Bronchial epithelial cell (primary cell): ENCODE measurements at places on chromosomes 12 and 14.

- DNase-seq = peak; percentile 99
Observed at GRCh38 chr14:23095196-23096108, at the start of gene C14orf119. TSS of gene C14orf119 (plus strand) at chr14:23095505. CDS start at chr14:23097659, 2,154 bp downstream.

GRCh38 chr12:46843811-46844210, 18.0 kb upstream of the SLC38A4 start:
- DNase-seq = no peak

DNA sequence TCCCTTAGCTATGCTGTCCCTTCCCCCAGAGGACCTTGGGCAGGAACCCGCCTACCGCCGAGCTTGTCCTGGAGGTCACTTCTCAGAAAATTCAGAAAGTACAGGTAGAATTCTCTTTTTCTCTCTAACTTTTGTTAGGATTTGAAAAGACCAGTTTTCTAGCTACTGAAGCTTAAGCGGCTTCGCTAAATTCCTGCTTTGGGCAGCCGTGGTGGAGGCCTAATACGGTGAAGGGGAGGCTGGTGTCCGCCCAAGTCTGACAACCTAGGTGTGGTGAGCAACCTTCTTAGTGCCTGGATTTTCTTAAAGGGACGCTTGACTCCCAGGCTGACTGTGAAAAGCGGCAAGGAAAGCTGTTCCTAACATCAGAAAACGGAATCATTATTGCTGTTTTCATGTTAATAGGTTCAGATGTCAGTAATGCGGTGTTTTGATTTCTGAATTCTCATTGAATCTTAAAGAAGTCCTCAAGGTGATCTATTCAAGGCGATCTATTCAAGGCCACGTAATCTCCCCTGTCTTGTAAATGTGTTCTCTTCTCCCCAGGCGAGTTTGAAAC, 835 bp downstream of the FGD4 start:
- peak; percentile 59 for DNase-seq

GRCh38 chr14:89588016-89588415, 171.0 kb upstream of the FOXN3 start:
- DNase-seq = no peak

- no peak for DNase-seq
Observed at GRCh38 chr14:82778008-82778590, 1244.4 kb upstream of the SEL1L start.

- DNase-seq = no peak
Observed at GRCh38 chr12:66903782-66904396, 225.0 kb upstream of the GRIP1 start.

GRCh38 chr14:64337888-64338615, 43.9 kb upstream of the ESR2 start:
- DNase-seq = peak; percentile 56

GRCh38 chr12:47722941-47723631, 2.2 kb downstream of the ENDOU start:
- peak; percentile 34 for DNase-seq

DNA sequence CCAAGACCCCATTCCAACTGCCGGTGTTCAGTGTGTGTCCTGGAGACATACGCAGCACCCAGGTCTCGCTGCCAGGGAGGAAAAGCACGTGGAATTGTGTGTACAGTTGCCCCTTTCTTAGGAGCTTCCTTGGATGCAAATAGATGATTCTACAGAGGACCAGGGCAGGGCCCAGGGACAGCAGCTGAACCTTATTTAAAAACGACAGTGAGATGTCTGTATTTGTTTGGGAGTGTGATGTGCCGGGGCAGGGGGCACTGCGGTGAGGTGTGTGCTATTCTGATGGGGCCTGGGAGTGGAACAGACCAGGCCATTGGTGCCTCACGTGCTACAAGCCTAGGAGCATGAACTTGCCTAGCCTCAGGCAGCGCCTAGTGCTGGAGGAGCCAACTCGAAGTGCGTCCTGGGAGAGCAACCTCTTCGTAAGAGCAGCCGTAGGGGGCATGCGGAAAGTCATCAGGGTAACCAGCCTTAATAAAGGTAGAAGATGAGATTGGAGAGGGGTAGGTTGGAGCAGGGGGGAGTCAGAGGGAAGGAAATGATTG, 98.3 kb upstream of the ESRRB start:
- DNase-seq = no peak

GRCh38 chr14:57818511-57818910, 47.4 kb downstream of the SLC35F4 start:
- no peak for DNase-seq

DNA sequence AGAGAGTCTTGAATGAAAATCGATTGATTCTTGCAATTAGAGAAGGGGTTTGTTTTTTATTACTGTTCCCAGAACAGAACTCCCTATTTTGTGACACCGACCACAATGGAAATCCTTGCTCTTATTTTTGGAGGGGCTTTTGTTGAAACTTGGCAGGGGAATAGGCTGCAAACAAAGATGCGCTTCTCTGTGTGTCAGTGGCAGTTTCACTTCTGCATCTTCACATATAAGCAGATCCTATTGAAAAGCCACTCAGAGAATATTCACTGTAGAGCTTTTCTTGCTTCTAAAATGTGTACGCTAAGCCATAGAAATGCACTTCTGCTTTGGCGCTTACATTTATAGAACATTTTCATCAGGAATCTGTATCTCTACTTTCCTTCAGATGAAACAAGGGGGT, 1822.4 kb upstream of the SEL1L start:
- DNase-seq = no peak

- no peak for DNase-seq
Observed at GRCh38 chr12:48779869-48780268, 9.0 kb downstream of the ADCY6 start.

GRCh38 chr12:54489857-54490256, 7.7 kb upstream of the NCKAP1L start:
- DNase-seq = no peak

DNA sequence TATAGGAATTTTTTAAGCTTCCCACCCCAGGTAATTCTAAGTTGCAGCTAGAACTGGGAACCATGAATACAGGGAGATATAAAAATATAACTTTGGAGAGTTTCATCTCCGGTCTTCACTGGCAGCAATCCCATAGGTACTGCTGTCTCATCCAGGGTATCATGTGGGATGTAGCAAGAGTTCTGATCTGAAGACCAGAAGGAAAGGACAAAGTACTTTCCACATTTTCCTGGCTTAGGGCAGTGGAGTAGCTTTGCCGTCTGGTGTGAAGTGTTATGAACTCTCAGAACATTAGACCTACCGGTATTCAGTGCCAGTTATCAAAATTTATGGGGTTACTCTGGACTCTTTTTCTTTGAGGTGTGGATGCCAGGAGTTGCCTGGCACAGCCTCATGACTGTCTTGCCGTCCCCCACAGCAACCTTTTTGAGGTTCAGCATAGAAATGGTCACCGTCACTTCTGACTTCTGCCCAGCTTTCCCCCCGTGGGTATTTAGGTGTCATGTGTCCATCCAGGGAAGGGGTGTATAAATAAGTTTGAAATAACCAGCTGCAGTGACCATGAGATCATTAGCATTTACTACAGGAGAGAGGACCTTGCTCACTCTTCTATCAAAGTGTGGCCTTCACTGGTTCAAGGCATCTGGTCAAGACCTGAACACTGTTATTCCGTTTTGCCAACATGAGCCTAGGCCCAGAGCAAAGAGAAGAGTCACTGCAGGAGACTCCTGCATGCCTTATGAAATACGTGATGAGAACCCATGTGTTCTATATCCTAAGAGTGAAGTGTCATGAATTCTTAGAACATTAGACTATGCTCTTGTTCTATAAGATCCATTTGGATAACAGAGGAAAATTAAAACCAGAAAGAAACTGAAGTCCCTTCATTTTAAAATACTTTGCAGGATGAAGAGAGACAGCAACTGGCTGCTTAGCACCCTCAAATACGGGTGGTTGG, 22.2 kb downstream of the TMEM233 start:
- no peak for DNase-seq

DNA sequence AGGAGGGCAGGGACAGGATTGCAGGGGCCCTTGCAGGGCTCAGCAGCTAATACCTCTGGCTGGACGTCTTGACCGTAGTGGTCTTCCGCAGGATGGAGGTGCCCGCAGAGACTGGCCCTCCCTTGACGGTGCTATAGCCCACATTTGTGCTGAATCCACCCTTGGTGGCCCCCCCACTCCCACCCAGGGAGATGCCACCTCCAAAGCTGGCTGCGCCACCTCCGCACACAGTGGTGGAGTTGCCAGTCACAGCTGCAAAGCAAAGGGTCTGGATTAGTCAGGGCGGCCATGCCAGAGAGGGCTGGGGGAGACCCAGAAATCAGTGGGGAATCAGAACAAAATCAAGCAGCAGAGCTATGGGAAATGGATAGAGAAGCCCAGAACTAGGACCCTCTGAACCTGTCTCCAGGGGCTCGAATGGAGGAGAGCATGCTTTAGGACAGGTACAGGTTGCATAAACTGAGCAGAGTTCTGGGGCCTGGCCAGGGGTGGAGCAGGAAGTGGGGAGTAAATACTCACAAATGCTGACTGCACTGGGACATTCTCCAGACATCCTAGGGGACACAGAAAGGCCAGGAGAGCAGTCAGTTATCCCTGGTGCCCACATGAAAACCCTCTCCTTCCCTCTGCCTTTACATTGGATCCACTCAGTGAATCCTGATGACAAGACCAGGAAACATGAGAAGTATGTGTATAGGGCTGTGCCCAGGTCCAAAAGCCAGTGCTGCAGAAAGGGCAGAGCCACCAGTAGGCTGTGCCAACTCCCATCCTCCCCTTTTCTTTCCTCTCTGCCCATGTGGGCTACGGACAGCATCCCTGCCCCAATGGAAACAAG, 8.1 kb upstream of the KRT4 start:
- no peak for DNase-seq

DNA sequence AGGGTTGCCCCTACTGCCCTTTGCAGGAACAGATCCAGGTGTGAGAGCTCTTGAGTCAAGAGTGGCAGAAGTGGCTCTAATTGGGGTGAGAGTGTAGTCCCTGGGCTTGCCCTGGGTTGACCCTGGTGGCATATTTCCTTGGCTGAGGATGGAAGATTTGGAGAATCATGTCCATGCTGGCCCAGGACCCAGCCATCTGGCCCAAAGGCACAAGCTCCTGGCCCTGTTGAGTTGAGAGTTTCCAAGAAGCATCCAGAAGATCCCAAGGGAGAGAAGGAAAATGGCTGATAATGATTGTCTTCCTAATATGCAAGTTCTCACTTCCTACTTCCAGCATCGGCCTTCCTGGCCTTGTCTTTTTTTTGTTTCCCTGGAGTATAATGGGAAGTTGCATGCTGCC, 55.5 kb upstream of the SRSF5 start:
- DNase-seq = no peak

DNA sequence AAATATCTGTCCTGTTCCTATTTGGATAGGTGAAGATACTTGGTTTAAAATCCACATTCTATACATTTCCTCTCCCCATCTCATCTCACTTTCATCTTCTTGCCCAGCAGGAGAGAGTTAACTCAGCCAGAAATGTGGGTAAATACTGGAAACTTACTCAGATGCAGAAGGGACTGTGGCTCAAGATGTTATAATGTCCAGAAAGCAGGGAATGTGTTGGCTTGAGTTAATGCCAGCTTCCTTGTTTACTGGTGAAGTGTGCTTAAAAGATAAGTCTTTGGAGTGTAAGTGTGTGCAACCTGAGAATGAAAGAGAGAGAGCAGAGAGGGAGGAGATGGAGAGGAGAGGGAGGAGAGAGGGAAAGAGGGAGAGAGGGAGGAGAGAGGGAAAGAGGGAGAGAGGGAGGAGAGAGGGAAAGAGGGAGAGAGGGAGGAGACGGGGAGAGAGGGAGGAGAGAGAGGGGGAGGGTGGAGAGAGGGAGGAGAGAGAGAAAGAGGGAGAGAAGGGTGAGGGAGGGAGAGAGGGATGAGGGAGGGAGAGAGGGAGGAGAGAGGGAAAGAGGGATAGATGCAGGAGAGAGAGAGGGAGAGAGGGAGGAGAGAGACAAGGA, 22.0 kb upstream of the SNRPF start:
- DNase-seq = no peak

DNA sequence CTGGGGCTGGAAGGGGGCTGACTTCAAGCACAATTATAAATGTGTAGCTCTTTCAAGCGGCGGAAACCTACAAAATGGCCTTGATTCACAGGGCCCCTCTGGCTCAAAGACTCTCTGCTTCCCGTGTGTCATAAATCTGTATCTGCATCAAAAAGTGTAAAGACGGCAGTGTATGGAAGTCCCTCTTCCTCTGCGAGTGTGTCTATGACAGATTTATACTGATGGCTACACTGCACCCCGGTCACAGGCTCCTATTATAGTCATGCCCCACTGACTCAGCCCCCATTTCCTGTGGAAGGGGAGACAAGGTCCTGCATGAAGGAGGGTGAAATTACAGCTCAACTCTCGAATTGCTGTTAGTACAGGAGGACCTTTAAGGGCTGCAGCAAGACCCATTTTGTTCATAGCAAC, 68.6 kb downstream of the HMGA2 start:
- DNase-seq = peak; percentile 65

GRCh38 chr14:75401361-75401760, 26.5 kb upstream of the JDP2 start:
- DNase-seq = no peak

DNA sequence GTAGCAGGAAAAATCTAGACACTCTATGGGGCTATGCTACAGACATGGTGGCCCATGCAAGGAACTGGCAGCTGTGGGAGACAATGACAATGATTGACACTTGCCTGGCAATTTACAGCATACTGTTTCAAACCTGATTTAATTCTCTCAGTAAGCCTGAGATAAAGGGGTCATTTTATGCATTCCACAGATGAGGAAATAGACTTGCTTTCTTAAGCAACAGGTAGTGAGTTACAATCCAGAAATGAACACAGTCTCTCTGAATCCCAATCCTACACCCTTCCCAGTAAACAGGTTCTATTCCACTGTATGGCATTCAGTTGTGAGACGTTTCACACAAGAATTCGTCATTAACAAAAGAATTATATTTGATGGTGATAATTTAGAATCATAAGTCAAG, 15.5 kb upstream of the PCNX1 start:
- peak; percentile 51 for DNase-seq

DNA sequence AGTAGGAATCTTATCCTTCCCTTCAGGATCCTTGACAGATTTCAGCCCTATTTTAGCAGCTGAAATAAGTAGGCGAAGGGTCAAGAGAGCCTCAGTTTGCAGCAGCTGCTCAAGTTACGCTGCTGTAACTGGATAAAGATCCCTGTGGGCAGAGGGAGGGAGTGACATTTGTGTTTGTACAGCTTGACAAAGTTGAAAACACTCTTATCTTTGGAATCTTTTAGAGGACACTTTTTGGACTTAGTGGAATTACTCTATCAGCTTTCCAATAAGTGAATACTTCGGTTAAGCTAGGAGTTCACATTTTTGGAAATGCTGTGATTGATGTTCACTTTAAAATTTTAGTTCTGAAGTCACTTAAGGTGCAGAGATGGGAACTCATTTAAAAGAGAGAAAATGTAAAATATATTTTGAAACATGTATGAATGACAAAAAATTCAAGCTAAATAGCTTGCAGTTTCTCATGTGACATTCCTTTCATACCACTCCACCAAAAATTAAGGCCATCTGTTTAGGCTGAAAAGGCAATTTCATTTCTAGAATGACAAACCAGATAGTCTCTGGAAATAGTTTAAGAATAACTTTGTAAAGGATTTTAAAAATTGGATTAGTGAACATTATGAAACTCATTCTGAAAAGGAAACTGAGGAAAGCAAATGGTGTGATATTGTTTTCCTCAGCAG, 55.2 kb downstream of the SLC38A4 start:
- DNase-seq = no peak

GRCh38 chr12:103642240-103642864, 55.3 kb downstream of the STAB2 start:
- no peak for DNase-seq

GRCh38 chr14:28745176-28745575, 21.4 kb upstream of the FOXG1 start:
- DNase-seq = no peak

- no peak for DNase-seq
Observed at GRCh38 chr14:74492776-74493342, at the start of gene NPC2. TSS of gene NPC2 (minus strand) at chr14:74493305. CDS start at chr14:74493274, 31 bp downstream.
